Umbilical cord (tissue), 2 donors: ENCODE measurements at places on chromosomes 12 and 14. TPM values are rescaled to one million over a fixed set of nuclear protein-coding genes. Genes with fewer than 3 reads are reported as not detected.

KLRC2 gene
- not detected for total RNA-seq

IL31 gene
- total RNA-seq = not detected

EPS8 gene
- total RNA-seq = 194 TPM

ADAMTS20 gene
- total RNA-seq = 4.6 TPM

CNTN1 gene
- 88.6 TPM for total RNA-seq

IL26 gene
- total RNA-seq = not detected

PTGES3 gene
- 72.5 TPM for total RNA-seq
